ENCODE measurements at places on chromosomes 2 and 18.

DNA sequence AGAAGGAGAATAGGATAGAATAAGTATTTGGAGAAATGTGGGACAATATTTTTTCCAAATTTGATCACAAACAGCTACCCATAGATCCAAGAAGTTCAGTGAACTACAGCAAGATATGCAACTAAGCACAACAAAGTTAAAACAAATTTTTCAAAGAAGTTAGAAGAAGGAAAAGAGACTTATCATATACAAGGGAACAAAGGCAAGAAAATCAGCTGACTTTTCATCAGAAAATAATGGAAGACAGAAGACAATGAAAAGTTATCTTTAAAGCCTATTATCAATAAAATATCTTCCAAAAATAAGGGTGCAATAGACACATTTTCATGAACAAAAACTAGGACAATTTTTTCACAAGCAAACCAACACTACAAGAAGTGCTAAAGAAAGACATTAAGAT, 202.8 kb upstream of the FN1 start:
- no peak for DNase-seq

DNA sequence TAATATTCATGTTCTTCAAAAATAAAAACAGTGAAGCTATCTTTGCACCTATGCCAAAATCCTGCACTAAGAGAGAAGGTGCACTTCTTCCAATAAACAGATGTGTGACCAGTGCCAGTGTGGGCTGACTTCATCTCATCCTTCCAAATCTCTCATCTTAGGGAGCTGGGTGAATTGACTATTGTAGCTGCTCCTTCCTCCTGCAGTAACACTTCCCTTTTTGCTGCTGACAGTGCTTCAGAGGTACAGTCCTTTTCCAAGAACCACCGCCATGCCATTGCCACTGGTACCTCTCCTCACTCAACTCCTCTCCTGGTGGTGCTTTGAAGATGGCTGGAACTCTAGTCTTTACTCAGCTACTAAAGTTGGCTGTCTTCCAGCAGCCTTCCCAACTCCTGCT, 42.1 kb upstream of the ARHGAP25 start:
- no peak for DNase-seq

- DNase-seq: no peak
Observed at GRCh38 chr2:205495819-205496218, 186.5 kb upstream of the NRP2 start.

- DNase-seq: no peak
Observed at GRCh38 chr2:141968433-141968832, 162.4 kb downstream of the LRP1B start.

All from anterior cingulate cortex (tissue), 58 donors.